Esophagus mucosa (tissue), 1 donor: ENCODE measurements at places on chromosomes 12 and 14.

DNA sequence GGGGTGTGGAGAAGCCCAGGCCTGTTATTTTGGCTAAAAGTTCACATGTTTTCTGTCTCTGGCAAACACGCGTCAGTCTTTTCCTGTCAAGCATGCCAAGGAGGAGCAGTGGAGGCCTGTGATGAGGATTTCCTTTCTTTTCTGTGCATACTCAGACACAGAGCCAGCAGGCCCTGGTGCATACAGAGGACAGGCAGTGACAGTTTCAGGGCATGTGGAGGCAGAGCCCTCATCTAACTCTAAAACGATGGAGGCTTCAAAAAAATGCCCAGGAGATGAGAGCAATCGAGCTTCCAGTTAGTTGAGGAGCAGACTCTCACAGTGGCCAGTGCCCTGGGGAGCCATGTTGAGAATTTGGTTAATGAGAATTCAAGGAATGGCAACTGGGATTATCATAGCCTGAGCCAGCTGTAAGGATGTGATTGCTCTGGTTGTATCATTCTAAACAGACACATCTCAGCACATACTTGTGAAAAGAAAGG lies 66.5 kb downstream of the TRAFD1 start:
- peak; percentile 89 for ATAC-seq

DNA sequence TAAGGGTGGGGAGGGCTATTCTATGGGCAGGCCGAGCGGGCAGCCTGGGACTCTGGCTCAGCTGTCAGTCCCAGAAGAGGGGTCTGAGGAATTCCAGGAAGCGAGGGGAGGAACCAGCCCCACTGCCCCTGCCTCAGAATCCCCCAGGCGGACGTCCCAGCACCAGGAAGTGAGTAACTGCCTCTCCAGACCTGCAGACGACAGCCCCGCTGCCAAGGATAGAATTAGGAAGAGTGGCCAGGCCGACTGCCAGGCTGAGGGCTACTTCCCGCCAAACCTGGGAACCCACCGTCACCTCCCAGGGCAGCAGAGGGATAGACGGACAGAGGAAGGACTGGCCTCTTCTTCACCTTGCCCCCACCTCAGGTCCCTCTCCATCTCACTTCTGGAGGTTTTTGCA lies 6.7 kb upstream of the BDKRB2 start:
- no peak for ATAC-seq

- ATAC-seq = no peak
These were observed 183.4 kb downstream of the TTC7B start for GRCh38 chr14:90632871-90633270.

DNA sequence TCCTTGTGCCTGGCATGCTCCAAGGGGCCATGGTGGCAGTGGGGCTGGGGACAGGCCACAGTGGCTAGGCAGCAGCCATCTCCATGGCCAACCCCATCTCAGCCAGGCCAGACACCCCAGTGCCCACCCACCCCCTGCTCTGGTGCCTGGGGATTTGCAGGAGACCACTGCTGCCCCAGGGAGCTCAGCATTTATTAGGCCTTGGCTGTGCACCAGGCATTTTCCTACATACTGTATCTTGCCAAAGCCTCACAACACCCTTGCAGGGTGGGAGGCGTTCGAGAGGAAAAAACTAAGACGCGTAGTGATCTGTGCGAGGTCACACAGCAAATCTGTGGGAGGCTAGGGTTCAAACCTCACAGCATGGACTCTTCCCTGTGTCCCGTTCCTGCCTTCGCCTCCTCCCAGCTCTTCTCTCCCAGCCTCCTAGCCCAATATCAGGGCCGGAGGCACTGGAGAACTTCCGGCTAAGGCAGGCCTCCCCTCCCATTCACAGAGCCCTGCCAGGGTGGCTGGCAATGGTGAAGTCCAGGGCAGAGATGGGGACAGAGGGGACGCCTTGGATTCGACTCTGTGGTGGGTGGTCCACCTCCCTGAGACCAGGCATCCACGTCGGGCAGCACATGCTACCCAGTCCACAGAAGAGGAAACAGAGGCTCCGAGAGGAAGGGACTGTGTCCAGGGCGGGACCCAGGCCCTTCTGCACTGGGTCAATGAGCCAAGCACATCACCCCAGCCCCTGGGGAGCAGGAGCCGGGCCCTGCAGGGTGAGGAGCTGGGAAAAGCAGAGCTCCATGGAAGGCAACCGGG lies 57.4 kb downstream of the FAM222A start:
- ATAC-seq = no peak

DNA sequence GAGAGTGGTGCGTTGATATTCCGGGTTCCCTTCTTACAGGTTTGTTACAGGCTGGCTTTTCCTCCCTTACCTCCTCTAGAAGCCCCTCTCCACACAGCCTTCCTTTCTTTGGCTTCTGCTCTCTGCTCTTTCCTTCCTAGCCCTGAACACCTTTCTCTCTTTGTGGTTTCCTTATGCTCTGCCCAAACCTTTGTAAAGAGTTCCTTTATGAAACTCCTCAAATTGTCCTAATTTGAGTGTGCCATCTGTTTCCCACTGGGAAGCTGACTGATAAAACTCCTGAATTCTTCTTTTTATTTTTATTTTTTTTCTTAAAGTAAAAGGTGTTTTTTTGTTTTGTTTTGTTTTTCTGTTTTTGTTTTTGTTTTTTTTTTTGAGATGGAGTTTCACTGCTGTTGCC lies 60.1 kb upstream of the OTX2 start:
- no peak for ATAC-seq
